Activated naive CD8-positive, alpha-beta T cell treated with anti-CD3 and anti-CD28 coated beads, Interleukin-2, amount 50 U/mL, for 16 hours (primary cell): ENCODE measurements at places on chromosomes 2 and 18.

GRCh38 chr2:45923701-45924100 is 272.2 kb downstream of the PRKCE start:
- DNase-seq = no peak

- no peak for DNase-seq
These were observed 114.0 kb downstream of the KLHL29 start for GRCh38 chr2:23498943-23499342.

GRCh38 chr18:26002375-26002910 is 88.0 kb downstream of the SS18 start:
- no peak for DNase-seq

DNA sequence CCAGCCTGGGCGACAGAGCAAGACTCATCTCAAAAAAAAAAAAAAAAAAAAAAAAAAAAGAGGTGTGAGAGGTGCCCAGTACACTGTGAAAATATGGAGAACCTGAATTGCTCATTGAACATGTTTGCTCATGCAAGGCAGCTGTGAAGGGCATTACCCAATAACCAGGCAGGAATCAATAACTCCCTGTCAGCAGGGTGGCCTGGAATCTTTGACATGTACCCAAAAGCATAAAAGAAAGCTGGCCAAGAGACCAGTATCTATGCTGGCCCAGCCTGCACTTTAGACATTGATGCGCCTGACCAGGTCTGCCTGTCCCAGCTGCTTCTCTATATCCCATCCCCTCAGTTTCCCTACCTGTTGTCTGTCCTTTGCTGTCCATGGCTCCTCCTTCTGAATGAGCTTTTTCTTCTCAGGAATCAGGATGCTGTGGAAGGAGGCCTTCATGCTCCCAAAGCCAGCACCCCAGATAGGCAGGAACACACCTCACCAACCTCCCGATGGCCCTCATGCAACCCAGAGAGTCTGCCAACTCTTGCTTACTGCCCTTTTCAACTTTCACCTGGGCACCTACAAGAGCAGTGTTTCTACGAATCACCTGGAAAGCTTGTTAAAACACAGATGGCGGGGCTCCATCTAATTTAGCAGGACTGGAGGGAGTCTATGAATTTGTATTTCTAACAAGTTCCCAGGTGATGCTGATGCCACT is 83.4 kb upstream of the PPP1CB start:
- DNase-seq = no peak

- no peak for DNase-seq
These were observed 46.5 kb upstream of the RAB31 start for GRCh38 chr18:9661564-9661963.

DNA sequence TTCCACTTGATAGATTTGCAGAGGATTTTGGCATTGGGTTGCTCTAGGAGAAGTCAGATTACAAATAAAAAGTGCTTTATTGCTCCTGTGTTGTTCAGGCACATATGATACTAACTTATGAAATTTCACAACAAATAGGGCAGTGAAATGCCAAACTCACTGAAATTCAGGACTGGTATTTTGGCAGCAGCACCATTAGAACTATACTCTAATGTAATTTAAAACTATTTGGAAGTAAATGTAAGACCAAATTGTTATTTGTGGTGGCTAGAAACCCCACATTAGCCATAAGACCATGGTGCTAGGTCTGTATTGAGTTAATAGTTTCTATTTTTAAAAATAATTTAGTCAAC is 57.2 kb downstream of the SPTBN1 start:
- no peak for DNase-seq

GRCh38 chr18:27695052-27695451 is 481.9 kb downstream of the CDH2 start:
- DNase-seq = no peak

DNA sequence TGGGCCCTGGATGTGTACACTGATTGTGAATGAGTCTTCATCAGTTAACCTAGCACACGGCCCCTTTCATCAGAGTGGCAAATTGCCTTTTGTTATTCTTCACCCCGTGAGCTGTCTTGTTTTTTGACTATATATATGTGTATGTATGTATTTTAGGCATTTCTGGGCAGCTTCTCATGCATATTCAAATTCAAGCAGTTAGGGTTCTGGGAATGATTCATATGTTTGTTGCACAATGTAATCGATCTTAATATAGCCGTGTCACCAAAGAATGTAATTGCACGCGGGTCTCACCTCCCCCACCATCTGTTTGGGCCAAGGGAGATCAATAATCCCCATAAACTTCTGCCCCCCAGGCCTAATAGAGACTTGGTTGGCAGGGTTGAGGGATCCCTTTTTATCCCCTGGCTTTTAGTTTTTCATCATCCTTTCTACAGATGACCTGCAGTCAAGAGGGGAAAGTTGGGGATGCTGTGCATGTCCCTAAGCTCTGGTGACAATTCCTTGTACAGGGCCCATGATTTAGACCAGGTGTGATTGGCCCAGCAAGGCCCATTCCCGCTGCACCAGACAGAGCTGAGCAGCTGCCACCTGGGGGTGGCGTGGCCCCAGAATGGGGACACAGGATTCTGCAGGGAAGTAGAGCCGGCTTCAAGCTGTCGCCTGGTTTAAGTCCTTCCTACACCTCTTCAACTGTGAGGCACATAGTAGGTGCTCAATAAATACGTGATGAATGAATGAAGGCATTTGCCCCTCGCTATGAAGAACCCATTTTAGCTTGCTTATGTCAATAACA is 19.2 kb downstream of the KCNF1 start:
- no peak for DNase-seq
